ENCODE measurements at places on chromosomes 6 and 20.

DNA sequence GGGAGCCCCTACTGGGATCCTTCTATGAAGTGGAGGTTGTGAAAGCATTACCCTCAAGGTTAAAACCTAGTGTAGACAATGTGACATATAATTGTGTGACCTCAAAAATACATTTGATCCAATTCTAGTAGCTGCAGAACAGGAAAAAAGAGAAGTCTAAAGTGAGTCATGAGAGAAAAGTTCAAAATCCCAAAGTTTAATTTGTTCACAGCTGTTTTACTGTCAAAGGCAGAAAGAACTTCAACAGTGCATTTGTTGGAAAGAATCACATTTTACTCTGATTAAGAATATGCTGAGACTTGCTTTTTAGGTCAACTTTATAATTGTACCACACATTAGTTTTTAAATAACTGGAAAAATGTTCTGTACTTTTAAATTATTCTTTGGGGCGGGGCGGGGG is 1027.4 kb upstream of the FLRT3 start:
- H3K27ac ChIP-seq, result no peak overlapping the region
- H3K36me3 ChIP-seq, result no peaks in the 10 kb centered on the region
- peaks cover 3% of the 10 kb centered on the region for H3K27me3 ChIP-seq

- H3K4me1 ChIP-seq, result no peaks in the 10 kb centered on the region
- peaks cover 78% of the 10 kb centered on the region for H3K27me3 ChIP-seq
- no peak overlapping the region for H3K27ac ChIP-seq
- H3K4me3 ChIP-seq, result peak overlapping the region; percentile 85
- no peaks in the 10 kb centered on the region for H3K36me3 ChIP-seq
Measured at GRCh38 chr6:71887744-71888230, 1.4 kb downstream of the RIMS1 start.

DNA sequence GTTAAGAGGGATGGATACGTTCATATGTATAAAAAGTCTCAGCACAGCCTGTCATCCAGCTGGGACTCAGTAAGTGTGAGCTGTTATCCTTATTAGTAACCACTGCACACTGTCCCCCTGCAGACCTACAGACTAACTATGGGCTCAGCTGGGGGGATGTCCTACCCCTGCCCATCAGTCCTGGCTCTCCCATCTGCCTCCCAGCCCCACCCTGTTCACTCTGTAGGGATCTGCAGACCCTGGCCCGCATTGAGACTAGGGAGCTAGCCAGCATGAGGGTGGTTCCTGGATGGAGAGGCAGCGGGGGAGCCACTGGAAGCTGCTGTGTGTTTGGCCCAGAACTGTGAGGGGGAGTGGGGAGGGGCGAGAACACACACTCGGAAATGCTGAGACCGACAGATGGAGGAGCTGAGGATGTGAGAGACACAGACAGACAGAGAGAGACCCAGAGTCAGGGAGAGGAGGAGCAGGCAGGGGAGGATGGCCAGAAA is 17.1 kb downstream of the XKR7 start:
- no peaks in the 10 kb centered on the region for H3K4me1 ChIP-seq
- no peak overlapping the region for H3K4me3 ChIP-seq
- H3K36me3 ChIP-seq, result no peaks in the 10 kb centered on the region
- no peak overlapping the region for H3K27ac ChIP-seq
- H3K27me3 ChIP-seq, result peaks cover 21% of the 10 kb centered on the region

DNA sequence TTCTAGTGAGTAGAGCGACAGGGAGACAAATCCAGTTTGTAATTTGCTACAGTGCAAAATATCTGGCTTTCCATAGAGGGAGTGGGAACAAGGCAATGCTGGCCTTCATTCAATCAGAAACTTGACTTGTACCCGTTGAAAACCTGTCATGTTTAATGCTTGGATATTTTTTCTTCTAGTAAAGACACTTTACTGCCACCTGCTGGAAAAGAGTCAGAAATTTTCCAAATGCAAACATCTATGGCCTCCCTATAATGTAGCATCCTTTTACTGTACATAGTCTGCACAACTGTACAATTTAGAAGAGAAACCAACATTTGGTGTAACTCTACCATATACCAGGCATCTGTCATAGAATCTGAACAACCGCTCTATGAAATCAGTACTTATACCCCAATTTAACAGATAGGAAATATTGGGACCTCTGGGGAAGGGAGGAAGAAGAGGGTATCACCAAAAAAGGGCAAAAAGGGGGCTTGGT is 16.7 kb upstream of the TBC1D20 start:
- no peak for DNase-seq
- H3K36me3 ChIP-seq, result peaks cover 32% of the 10 kb centered on the region
- peaks cover 3% of the 10 kb centered on the region for H3K4me1 ChIP-seq
- no peaks in the 10 kb centered on the region for H3K27me3 ChIP-seq
- no peak overlapping the region for H3K4me3 ChIP-seq

DNA sequence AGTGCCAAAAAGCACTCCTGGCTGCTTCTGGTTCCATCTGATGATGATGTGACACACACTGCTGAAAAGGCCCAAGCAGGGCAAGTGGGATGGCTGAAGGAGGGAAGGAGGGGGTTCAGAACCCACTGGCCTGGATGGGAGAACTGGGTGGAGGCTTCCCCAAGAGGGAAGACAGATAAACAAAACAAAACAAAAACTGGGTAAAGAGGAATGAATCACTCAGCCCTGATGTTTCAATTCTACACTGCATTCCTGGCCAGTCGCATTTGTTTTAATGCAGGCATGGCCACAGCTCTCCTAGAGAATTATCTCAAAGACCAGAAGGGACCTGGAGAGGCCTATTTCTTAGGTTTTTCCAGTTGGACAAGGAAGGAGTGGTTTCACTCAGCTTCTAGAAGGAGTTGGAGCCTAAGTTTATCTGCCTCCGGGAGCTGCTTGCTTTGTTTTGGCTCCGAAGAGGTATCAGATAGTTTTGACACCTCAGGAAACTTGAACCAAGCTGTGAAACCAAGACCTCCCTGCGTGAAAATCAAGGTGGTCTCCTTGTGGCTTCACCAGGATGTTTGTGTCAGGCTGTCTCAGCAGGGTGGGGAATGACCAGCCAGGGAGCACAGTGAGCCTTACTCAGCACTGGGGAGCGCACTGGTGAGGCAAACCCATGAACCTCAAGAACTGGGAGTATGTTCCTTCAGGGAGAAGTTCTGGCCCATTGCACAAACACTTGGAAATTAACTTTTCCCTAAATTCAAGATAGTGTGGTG is 16.1 kb downstream of the TTPAL start:
- H3K27ac ChIP-seq, result no peak overlapping the region
- no peak for DNase-seq
- H3K27me3 ChIP-seq, result no peaks in the 10 kb centered on the region
- H3K4me3 ChIP-seq, result no peak overlapping the region
- H3K4me1 ChIP-seq, result no peaks in the 10 kb centered on the region

GRCh38 chr20:46013322-46013828 is 4.7 kb downstream of the MMP9 start:
- peaks cover 81% of the 10 kb centered on the region for H3K27me3 ChIP-seq
- no peak overlapping the region for H3K27ac ChIP-seq
- no peak overlapping the region for H3K4me3 ChIP-seq
- H3K36me3 ChIP-seq, result no peaks in the 10 kb centered on the region
- DNase-seq, result no peak
- no peaks in the 10 kb centered on the region for H3K4me1 ChIP-seq

DNA sequence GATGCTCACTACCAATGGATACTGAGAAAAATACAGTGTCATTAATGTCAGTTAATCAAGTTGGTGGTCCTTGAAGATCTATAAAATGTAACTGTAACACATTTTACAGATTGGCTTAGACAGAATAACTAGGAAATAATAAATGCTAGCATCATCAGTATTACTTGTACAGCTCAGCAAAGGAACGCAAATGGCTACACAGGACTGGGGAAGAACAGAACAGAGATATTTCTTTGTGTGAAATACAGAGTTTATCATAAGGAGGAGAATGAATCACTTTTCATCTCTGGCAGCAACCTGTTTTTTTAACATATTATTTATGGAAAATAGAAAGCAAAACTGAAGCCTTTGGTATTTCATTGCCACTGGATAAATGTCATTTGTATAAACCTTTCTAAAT is 8.2 kb upstream of the QKI start:
- no peaks in the 10 kb centered on the region for H3K27me3 ChIP-seq
- H3K36me3 ChIP-seq, result no peaks in the 10 kb centered on the region
- no peak overlapping the region for H3K27ac ChIP-seq
- H3K4me1 ChIP-seq, result peaks cover 15% of the 10 kb centered on the region
- no peak for DNase-seq

Data from type B pancreatic cell (in vitro differentiated cells).